ENCODE measurements at places on chromosomes 7 and 10.

DNA sequence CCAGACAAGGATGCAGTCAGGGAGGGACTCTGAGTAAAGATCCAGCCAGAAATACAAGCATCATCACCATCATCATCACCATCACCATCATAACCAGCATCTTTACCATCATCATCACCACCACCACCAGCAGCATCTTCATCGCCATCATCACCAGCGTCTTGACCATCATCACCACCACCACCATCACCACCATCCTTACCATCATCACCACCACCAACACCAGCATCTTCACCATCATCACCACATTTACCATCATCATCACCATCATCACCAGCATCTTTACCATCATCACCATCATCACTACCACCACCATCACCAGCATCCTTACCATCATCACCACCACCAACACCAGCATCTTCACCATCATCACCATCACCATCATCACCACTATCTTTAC lies 44.1 kb upstream of the CPXM2 start:
- no peak for DNase-seq

DNA sequence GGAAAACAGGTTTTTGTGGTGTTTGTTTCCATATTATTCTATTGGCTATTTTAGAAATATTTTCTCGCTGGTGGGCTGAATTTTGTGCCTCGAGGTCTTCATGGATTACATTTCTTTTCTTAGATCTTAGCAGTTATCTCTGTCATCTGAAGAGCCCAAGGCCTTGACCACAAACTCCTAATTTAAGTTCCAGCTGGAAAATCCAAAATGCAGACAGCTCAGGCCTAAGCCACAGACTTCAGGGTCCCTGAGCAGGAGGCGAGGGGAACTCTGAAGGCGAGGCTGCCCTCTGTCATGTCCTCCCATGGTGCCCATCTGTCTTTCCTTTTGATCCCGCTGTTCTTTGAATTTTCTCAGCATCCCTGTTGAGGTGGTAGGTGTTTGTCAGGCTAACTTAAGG lies 14.3 kb downstream of the DENND10 start:
- no peak for DNase-seq

GRCh38 chr7:52297128-52297527 lies 738.3 kb upstream of the POM121L12 start:
- DNase-seq, result no peak

- DNase-seq, result no peak
Measured at GRCh38 chr7:12927635-12928434, 240.4 kb downstream of the ARL4A start.

- no peak for DNase-seq
Measured at GRCh38 chr10:121440461-121440860, 157.8 kb downstream of the FGFR2 start.

DNA sequence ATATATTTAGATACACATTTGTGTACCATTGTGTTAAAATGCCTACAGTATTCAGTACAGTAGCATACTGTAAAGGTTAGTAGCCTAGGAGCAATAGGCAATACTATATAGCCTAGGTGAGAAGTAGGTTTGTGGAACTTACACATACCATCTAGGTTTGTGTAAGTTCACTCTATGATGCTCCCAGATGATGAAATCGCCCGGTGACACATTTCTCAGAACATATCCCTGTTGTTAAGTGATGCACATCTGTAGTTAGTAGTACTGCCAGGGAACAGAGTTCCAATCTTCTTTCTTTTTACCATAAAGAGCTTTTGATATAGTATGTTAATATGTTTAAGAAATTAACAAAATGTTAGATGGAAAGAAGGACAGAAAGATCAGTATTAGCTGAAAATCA lies 138.2 kb downstream of the SNX13 start:
- no peak for DNase-seq

DNA sequence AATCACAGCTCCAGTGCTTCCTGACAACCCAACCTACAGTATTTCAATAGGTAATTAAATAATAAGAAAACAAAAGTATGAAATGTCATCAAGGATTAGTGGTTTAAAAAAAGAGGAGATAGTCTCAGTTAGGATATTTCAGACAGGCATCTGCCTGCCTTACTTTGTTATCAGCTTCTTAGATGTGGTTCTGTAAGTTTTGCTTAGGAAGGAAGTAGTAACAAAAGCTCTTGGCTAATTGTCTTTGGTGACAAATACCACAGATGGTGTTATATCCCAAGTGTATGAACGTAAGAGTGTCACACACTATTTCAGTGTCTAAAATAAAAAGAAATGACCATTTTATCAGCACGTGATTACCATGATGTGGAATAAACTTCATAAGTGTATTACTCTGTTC lies 9.8 kb upstream of the ACTA2 start:
- DNase-seq, result no peak

DNA sequence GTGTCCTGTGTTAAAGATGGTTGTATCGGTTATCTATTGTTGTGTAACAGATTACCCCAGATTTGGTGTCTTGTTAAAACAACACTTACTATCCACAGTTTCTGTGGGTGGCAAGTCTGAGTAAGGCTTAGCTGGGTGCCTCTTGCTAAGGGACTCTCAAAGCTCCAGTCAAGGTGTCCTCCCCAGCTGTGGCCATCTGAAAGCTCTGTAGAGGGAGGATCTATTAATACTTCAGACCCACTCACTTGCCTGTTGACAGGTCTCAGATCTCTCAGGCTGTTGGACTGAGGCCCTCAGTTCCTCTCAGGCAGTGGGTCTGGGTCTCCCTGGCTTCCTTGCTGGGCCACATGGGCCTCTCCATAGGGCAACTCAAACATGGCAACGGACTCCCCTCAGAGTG lies 19.6 kb downstream of the ARID5B start:
- DNase-seq, result no peak

DNA sequence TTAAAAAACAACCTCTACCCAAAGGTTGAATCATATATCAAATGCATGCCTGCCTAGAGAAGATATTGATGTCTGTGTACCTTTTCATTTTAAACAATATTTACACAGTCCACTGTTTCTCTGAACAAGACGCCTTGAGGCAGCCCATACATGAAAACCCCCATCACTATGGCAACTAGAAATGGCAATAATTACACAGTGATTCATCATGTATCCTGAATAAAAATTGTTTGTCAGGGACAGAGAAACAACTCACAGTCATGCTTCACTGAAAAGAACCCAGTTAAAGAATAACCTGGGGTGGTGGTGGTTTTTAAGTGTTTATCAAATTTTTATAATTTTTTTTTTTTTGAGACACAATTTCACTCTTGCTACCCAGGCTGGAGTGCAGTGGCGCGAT lies 19.7 kb downstream of the DNAJC12 start:
- DNase-seq, result no peak

DNA sequence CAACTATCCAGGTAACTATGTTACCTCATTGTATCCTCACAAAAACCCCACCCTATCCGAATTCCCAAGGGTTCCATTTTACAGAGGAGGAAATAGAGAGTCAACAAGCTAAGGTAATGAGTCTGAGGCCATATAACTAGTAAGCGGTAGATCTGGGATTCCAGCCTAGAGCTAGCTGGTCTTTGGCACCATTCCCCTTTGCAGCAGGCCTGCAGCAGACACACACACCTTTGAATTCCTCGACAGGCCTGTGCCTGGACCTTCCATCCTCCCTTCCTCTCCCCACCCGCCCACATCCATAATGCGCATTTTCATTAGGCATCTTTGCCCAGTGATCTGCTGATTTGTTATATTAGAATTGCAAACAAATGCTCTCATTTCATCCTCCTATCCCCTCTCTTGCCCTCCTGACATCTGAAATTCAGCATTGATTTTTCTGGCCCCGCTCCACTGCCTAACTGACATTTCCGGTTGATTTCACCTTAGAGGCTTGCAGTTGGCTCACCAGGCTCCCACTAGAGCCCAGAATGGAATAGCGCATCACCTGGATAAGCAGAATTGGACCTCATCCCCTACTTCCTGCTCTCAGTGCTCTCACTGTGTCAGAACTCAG lies 129.5 kb downstream of the PLXNA4 start:
- DNase-seq, result no peak

DNA sequence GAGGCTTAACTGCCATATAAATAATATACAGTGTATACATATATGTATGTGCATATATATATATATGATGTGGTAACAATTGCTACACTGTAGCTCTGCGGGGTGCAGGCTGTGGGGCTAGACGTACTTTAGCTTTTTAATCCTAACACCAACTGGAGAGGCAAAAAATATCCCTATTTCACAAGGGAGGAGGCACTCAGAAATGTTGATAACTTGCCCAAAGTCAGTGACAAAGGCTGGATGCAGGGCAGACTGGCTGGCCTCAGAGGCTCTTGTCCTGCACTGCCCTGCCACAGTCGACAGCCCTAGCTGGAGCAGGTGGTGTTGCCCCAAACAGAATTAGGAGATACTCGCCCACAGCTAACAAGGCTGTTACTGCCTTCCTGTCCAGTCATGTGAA lies 1.5 kb upstream of the RELN start:
- no peak for DNase-seq

DNA sequence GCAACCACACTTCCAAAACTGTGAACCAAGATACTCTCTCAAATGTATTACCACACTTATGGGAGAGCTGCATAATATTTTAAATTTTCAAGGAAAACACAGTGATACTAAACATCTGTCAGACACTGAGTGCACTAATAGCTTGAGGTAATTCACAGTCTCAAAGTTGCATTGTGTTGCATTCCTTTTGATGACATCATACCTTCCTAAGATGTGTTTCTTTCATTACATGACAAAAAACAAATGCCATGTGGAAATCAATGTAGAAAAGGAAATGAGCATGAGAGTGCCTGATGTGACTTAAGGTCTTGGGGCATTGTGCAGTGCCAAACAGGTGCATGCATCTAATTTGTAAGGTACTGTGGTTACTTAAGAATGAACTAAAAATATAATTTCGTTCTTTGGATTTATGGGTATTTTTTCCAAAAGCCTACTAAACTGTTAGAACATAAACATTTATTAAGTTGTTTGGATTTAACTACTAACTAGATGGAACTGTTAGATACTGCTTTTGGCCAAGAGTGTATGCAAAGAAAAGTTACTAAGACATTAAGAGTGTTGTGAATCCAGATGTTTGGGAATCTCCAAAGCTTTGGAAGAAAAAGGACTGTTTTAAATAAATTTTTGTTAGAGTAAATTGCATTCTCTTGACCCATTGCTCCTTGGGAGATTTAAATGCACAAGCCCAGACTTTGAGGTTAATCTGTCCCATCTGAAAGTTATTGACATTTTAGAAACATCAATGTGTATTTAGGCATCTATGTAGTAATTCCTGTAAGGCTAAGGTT lies 496.2 kb upstream of the SEMA3D start:
- DNase-seq, result no peak

DNA sequence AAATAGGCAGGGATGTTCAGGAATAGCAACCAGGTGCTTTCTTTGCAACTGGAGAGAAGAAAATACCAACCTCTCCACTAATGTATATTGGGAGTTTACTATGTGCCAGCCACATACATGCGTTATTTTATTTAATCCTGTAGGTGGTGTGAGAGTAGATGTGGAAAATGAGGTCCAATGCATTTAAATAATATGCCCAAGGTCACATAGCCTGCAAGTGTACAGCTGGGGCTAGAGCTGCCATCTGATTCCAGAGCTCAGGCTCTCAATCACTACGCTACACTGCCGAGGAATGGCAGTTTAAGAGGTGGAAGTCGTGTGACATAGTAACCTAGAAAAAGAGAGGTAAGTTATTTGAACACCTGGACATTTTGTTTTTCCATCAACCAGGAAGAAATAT lies 277.0 kb downstream of the EXOC4 start:
- DNase-seq, result no peak

GRCh38 chr10:84181631-84182030 lies 8.0 kb downstream of the GPR15LG start:
- DNase-seq, result no peak

- no peak for DNase-seq
Measured at GRCh38 chr10:116907245-116907987, 58.1 kb downstream of the ENO4 start.

- DNase-seq, result no peak
Measured at GRCh38 chr10:34291466-34292193, 523.5 kb downstream of the PARD3 start.

DNA sequence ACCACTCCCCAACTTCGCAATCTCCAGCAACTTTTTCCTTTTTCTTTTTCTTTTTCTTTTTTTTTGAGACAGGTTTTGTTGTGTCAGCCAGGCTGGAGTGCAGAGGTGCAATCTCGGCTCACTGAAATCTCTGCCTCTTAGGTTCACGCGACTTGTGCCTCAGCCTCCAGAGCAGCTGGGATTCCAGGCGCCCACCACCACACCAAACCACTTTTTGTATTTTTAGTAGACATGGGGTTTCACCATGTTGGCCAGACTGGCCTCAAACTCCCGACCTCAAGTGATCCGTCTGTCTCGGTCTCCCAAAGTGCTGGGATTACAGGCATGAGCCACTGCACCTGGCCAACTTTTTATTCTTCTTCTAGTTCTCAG lies 55.0 kb downstream of the KIAA1549 start:
- DNase-seq, result no peak

GRCh38 chr10:105121743-105122142 lies 480.7 kb downstream of the SORCS3 start:
- DNase-seq, result no peak

DNA sequence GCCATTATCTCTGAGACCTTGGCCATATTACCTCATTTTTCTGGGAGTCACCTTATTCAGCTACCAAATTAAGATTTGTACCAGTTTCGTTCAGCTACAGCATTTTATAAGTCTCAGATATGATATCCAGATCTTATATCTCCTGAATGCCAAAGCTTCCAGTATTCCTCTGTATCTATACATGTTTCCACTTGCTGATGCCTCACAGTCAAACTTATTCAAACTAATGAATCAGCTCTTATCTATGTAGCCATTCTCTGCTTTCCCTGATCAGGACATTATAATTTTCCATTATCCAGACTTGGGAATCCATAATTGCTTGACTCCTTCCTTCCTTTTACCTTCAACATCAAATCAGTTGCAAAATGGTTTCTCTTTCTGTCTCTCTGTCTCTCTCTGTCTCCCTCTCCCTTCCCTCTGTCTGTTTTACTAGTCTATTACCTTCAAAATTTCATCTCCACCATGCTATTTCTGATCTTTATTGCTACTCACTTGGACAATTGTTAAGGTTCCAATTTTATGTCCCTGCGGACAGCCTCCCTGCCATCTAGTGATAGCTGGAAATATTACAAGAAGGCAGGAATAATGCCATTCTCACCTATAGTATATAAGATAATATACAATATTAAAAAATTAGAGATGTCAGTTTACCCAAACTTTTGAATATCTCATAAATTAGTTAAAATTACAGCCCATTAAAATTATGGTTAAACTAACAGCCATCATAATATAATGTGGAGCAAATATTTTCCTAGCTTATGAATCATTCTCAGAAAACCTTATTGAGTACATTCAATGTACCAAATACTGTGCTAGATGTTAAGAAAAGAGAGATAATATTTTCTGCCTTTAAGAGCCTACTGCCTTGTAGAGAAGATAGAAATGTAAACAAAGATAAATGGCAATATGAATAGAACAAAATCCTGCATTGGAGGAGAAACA lies 89.8 kb downstream of the PCLO start:
- DNase-seq, result no peak

- DNase-seq, result no peak
Measured at GRCh38 chr10:57992321-57993077, 275.2 kb downstream of the IPMK start.

DNA sequence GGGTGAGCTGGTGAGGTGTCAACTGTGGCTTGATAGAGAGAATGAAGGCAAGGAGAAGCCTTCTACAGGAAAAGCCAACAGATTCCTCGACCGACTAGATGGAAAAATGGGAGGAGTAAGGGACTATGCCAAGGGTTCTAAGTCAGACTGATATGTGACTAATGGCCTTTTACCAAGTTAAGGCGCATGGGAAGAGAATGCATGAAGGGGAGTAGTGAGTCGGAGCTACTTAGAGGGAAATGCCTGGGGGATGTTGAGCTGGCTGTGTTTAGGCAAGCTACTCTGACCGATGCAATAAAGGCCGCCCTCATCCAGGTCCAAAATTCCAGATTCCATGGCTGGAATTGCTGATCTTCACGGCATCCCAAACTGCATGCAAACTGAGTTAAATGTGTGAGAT lies 48.2 kb downstream of the APBB1IP start:
- DNase-seq, result no peak
